ENCODE measurements at places on chromosomes 6 and 20. TPM values are rescaled to one million over a fixed set of nuclear protein-coding genes. Genes with fewer than 3 reads are reported as not detected.
A peak's percentile ranks its signal among the peaks of the same experiment; 100 is the strongest.

Gene BMP7
- 15.3 TPM for total RNA-seq

DNA sequence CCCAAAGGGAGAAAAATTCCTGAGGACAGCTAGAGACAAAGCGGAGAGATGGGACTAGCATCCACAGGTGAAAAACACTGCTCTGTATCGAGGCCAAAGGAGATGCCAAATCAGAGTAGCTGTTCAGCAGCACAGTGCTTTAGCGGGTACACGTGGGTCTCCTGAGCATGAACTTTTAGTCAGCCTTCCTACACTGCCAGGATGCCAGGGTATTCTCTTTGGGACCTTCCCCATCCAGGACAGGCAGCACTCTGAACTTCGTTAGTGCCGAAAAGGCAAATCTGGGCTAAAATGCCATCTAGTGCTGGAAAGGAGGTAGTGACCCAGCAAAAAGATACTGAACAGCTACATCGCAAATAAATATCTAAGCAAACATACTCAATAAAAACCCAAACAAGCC lies 64.9 kb downstream of the C6orf58 start:
- peak; percentile 9 for DNase-seq

Gene MCCD1
- total RNA-seq, result not detected

Gene CCN6
- total RNA-seq, result not detected

GRCh38 chr6:45428727-45429126 lies 51.0 kb upstream of the SUPT3H start:
- no peak for DNase-seq

GRCh38 chr20:16407251-16408067 lies 165.8 kb downstream of the KIF16B start:
- no peak for DNase-seq

DNA sequence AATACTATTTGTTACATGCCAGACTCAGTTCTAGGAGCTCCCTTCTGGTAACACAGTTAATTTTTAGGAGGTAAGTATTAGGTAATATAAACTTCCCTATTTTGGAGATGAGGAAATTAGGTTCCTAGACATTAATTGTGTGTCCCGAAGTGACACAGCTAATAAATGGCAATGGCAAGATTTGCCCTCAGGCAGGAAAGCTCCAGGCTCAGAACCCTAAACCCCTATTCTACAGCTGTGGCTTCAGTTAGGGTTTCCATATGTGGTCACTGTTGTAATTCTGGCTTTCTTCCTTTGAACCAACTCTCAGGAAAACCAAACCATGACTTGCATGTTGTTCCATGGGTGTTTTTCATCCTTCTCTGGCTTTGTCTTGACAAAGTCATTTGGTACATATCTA lies 188.2 kb downstream of the PLCB1 start:
- no peak for DNase-seq

Gene RBM24
- total RNA-seq, result 22.7 TPM

Gene DSP
- 468 TPM for total RNA-seq

DNA sequence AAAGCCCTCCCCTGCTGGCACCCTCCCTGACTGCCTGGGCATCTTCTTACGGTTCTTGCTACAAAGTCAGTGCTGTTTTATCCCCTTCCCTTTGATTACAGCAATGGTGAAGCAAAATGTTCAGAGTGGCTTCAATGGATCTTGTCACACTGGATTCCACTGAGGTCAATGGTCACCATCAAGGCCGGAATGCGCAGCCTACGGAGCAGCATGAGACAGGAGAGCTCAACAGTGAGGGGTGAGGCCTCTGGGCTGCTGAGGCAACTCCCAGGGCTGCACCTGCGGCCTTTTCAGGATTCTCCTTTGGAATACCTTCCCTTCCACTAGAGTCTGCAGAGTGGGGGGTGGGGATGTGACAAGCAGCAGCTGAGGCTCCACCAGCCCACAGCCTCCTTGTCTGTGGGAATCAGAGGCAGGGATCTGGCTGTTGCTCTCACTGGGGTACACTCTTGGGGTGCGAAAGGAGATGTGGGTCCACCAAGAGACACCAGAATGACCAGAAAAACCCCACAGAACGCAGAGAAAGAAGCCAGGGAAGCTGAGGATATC lies 40.4 kb upstream of the EMILIN3 start:
- DNase-seq, result no peak

Gene RBL1
- 3.4 TPM for total RNA-seq

GRCh38 chr6:3808759-3809514 lies 40.2 kb upstream of the FAM50B start:
- DNase-seq, result peak; percentile 88

Gene VSX1
- not detected for total RNA-seq

GRCh38 chr6:5904532-5904931 lies 102.2 kb downstream of the NRN1 start:
- no peak for DNase-seq

GRCh38 chr6:157235600-157236039 lies 87.7 kb downstream of the TMEM242 start:
- DNase-seq, result peak; percentile 34

Gene NT5DC1
- 26.7 TPM for total RNA-seq

GRCh38 chr20:56121850-56122249 lies 116.5 kb upstream of the CBLN4 start:
- no peak for DNase-seq

DNA sequence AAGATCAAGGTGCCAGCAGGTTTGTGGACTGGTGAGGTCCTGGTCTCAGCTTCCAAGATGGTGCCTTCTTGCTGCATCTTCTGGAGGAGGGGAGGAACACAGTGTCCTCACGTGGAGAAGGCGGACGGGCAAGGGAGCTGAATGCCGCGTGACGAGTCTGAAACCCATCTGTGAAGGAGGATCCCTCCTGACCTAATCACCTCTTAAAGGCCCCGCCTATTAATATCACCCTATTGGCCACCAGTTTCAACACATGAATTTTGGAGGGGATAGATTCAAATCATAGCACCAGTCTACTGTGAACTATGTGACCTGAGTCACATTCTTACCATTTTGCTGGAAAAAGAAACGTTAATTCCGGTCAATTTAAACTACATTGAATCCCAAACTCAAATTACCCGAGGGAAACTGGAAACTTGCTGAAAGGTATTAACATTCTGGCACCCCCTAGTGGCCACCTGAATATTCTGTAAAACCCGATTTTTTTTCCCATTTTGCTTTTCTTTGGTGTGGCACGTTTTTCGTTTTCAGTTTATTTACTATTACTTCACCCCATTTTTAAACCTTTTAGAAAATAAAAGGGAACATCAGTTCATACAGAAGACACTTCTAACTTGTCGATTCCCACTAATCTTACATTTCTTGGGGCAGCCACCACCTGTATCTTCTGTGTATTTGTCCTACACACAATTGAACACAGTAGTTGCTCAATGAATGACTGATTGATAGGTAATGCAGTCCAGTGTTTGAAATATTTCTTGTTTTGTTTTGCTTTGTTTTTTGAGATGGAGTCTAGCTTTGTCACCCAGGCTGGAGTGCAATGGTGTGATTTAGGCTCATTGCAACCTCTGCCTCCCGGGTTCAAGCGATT lies 17.9 kb upstream of the CCDC170 start:
- DNase-seq, result peak; percentile 19

DNA sequence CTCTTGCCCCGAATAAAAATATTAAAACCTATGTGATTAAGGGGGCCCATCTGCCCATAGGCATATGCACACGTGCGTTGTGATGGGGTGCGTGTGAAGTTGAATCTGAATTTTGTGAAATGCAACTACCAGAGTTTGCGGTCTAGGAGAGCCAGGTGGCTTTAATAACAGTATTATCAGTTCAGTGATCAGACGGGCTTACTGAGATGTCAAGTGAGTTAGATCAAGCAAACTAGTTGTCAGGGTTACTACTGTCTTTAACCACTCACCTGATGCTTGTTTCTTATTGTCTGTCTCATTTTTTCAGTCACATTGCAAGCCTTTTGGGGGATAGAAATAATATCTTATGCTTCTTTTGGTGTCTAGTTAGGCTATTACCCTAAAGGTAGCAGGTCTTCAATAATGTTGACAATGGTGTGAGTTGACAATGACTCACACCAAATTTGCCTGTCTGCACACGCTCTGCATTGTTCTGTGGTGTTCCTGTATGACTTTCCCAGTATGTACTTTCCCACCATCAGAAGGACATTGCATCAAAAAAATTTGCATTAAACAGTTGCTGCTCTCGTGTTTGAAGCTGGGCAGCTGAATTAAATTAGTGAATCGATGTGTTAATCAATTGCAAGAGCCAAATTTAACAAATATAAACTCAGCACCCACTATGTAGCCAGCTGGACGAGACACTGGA lies 103.1 kb upstream of the NAA20 start:
- peak; percentile 51 for DNase-seq

Gene SPAG4
- 1.2 TPM for total RNA-seq

GRCh38 chr20:58959652-58960051 lies 21.4 kb upstream of the NELFCD start:
- no peak for DNase-seq

Gene DACT2
- not detected for total RNA-seq

Gene OR2B6
- not detected for total RNA-seq

GRCh38 chr6:114638341-114638740 lies 295.5 kb upstream of the HS3ST5 start:
- DNase-seq, result no peak

Gene MUC22
- 0.05 TPM for total RNA-seq

GRCh38 chr6:120447605-120448004 lies 886.7 kb downstream of the TBC1D32 start:
- DNase-seq, result no peak

GRCh38 chr6:38861926-38862401 lies 146.9 kb downstream of the DNAH8 start:
- DNase-seq, result no peak

Gene TGM2
- 98.9 TPM for total RNA-seq

DNA sequence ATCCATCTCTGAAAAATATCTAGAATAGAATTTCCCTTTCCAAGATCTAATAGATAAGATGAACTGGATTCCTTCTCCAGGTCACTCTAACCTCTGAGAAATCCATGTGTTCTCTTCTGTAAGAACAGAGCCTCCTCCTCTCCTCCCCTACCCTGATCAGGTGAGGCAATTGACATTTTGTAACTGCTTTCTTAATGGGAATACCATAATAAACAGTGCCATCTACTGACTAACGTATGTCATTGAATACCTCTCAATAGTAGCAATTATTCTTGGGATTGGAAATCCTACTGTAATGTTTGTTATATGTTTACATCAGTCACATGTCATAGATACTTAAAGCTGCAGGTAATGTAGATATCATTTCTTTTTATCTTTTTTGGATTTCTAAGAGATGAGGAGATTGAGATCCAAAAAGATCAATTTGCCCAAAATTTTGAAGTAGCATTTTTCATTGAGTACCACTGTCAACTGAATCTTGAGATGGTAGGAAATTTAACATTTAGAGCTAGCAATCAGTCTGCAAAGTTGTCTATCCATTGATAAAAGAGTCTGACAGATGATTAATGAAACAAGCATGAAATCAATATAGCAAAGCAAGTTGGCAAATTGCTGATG lies 365.8 kb upstream of the HSF2 start:
- peak; percentile 50 for DNase-seq

Gene ENPP1
- total RNA-seq, result 7.1 TPM

DNA sequence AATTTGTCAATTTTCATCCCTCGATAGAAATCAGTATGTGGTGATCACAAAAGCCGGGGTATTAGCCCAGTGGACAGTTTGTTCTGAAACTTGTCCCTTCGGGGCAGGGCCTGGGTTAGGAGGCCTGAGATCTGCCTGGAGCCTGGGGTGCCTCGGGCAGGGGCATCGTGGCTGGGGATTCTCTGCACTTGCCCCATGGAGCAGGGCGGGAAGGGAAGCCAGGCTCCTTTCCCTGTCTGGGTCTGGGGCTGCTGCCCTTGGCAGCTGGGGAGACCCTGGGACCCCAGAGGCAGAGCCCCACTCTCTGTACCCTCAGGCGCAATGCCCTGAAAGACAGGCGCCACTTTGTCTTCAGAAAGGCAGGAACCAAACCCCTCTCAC lies 27.4 kb downstream of the NTSR1 start:
- no peak for DNase-seq

DNA sequence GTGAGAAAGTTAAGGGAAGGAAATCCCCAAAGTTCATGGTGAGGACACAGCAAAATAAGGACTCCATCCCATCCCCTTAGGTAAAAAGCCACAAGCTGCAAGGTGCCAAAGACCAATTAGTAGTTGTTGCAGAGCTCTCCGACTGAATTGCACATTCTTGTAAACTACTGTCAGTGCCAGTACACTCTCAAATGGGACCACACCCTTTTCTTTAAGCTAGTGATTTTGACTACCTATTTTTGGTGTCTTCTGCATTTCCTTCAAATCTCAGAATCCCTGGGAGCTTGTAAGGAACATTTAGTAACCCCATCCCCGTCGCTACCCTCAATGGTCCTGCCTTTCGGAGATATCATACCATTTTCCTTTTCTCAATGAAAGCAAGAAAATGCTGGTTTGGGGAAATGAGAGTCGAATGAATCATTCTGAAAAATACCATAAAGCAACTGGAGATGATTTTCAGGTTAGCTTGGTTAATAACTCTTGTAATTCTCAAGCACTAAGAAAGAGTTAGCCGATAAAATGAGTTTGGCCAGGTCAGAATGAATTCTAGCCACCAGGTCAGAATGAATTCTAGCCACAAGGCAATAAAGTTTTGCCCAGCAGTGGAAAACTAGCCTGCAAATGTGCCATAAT lies 5.2 kb upstream of the HMGN3 start:
- DNase-seq, result no peak

- DNase-seq, result no peak
These were observed 593 bp downstream of the DNMT3B start for GRCh38 chr20:32762754-32763201.

DNA sequence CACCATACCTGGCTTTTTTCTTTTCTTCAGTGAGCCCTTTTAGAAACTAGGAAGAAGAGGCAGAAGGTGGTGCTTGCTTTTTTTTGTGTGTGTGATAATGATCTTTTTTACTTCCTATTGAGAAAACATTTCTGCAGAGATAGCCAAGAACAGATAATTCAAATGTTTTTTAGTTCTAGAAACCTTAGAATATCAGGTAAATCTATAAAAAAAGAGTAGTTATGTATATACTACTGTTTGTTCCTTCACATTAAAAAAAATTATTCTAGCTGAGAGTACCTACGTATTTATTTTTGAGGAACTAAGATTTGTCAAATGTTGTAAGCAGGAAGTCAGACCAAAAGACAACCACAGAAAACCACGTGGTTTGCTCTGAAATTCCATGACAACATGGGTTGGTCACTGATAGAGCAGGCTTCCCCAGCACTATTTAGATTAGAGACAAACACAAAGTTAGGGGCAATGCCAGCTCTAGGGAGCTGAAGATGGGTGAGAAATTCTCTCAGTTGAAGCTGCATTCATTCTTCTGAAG lies 12.8 kb downstream of the STK4 start:
- DNase-seq, result peak; percentile 53

DNA sequence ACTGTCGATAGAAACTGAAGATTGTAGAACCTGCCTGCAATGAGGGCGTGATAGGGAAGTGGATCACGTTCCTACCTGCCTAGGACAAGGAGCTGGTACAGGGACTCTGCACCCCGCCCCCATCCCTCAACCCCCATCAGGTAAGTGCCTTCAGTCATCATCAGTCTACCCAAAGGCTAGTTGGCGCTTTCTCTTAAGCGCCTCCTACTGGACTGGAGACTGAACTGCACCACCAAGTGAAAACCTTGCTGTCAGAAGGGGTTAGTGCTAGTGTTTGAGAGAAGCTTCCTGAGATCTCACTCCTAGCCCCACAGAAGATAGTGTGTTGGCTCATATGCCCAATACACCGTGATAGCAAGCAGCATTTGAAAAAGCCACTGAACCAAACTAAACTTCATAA lies 706.5 kb upstream of the MAN1A1 start:
- DNase-seq, result no peak

- DNase-seq, result peak; percentile 36
These were observed 15.4 kb downstream of the FOXC1 start for GRCh38 chr6:1624851-1625781.

GRCh38 chr6:34673064-34673463 lies 23.5 kb downstream of the ILRUN start:
- DNase-seq, result no peak

- no peak for DNase-seq
These were observed 193.2 kb upstream of the SALL4 start for GRCh38 chr20:51995551-51995951.

Gene OR10C1
- total RNA-seq, result not detected

Gene OR2W1
- total RNA-seq, result not detected

All from astrocyte (in vitro differentiated cells and primary cell).